Stimulated activated CD4-positive, alpha-beta T cell treated with anti-CD3 and anti-CD28 coated beads, Interleukin-15, amount 100 ng/mL, for 1 hour (primary cell): ENCODE measurements at places on chromosomes 1 and 21.

- no peak for DNase-seq
Observed at GRCh38 chr1:5913078-5913845, 79.0 kb downstream of the NPHP4 start.

DNA sequence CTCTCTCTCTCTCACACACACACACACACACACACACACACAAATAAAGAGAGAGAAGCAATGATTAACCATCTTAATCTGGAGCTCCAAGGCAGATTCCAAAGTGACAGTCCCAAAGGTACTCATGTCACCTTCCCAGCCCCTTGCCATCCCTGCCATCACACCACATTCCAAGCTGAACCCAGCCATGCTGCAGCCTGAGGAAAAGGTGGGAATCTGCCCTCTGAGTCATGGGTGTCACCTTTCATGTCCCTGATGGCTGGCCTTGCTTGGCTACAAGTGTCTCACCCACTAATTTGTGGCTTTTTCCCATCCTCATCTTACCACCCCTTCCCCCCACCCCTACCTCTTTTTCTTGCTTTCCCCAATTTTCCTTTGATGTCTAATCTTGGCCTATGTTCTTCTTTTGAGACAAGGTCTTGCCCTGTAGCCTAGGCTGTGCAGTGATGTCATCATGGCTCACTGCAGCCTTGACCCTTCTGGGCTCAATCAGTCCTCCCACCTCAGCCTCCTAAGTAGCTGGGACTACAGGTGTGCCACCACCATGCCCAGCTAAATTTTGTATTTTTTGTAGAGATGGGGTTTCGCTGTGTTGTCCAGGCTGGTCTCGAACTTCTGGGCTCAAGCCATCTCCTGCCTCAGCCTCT, 3.2 kb downstream of the ANXA9 start:
- DNase-seq = no peak

GRCh38 chr1:93353286-93353685, 7.6 kb downstream of the DR1 start:
- DNase-seq = no peak

GRCh38 chr21:36703626-36704280, 4.8 kb downstream of the SIM2 start:
- no peak for DNase-seq

- no peak for DNase-seq
Observed at GRCh38 chr1:159188375-159188788, 16.3 kb upstream of the ACKR1 start.

GRCh38 chr1:5522531-5523145, 469.6 kb downstream of the NPHP4 start:
- DNase-seq = no peak

- no peak for DNase-seq
Observed at GRCh38 chr1:25804244-25804963, 4.4 kb downstream of the SELENON start.

- DNase-seq = no peak
Observed at GRCh38 chr1:193103759-193104501, 1.3 kb downstream of the GLRX2 start.

DNA sequence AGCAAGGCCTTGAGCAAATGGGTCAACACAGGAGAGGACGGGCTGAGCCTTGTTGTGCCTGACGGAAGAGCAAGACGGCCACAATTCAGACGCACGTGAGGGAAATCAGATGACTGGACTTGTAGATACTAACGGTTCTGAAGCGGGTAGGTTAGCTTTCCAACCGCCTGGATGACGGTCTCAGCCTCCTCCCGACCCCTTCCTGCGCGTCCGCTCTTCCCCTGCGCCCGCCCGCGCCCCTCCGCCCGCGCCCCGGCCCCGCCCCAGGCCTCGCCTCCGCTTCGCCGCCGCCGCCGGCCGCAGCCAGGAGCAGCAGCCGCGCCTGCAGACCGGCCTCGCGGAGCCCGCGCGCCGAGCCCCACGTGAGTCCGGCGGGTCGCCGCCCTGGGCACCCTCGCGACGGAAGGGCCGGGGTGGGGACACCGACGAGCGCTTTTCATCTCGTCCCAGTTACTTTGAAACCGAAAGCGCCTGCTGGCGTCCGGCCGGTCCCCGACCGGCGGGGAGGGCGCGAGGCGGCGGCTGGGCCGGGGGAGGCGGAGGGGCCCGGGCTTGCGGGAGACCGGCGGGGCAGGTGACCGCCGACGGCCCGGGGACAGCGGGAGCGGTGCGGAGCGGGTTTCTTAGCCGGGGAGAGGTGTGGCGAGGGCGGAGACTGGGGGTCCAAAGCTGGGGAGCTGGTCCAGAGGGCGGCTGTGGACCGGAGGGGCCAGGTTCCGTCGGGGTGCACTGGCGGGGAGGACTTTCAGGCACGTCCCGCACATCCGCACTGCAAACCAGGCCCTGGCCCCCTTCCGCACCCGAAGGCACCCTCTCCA, at the start of gene TRAF5:
Gene TRAF5 (plus strand): TSS at position 306 of the 818 bp plus-strand sequence. CDS start 26,407 bp downstream, outside the sequence.
- no peak for DNase-seq

DNA sequence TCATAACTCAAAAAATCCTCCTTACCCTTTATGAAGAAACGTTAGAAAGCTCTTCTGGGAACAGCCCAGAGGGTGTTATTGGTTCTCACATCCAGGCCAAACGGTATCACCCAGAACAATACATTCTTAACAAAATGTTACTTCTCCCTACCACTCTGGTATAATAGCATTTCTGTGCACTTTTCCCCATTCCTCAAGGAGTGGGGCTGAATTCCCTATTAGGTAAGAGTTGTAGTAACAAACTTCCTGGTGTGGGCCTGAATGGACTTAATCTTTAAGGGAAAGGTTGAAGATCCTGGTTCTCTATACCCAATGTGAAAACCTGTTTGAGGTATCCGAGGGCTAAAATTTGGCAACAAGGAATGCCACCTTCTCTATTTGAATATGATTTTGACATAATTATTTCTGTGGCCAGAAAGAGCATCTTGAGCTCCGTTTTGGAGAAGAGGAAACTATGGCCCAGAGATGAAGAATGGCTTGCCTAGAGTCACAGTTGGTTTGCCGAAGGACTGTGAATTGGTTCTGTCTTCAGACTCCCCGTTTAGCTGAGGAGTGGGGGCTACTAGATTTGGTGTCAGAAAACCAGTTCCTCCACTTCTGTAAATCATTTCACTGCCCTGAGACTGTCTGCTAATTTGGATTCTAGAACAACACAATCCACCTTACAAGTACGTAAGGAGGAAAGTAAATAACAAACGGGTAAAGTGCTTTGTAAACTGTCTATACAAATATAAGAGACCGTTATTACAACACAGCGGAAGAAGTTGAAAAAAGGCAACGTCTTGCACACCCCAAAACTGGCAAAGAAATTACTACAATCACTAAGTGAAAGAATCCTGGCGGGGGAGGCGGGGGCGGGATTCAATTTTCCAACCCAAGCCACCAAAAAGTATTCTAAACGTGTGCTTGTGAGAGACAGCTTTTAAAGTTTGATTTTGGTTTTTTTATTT, 2.3 kb downstream of the ANP32E start:
- peak; percentile 54 for DNase-seq
